HFFc6 (cell line): ENCODE measurements at places on chromosomes 13 and 19. TPM values are rescaled to one million over a fixed set of nuclear protein-coding genes. Genes with fewer than 3 reads are reported as not detected.

DNA sequence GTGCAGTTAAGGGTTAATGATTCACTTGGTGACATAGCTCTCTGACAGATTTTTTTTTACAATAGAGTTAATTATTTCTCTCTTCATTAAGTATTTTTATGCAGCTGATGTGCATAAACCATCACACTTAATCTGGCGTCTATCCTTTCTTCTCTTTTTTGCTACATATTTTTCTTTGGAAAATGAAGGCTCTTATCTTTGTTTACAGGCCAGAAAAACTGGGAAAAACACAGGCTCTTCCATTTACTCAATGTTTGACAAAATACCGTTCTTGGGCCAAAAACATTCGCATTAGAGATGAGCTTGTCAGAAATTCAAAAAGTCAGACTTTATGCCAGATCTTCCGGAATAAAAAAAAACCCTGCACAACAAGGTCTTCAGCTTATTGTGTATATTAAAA lies 12.0 kb downstream of the ZNF253 start:
- DNase-seq, result no peak

DNA sequence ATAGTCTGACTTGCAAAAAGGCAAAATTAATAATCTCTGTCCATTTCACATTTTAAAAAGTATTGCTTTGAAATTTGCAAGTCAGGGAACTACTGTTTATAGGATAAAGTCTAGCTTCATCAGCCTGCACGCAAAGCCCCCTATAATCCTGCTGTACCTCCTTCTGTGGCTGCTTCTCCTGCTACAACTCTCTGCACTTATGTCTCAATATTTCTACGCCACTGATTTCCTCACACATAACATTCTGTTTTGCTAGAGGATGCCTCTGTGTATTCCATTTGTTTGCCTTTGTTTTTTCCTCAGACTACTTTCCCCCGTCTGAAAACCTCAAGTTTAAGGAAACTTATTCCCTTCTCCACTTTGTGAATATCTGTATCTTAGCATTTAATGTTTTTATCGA lies 389.9 kb downstream of the RFC3 start:
- no peak for DNase-seq

BRME1 gene
- total RNA-seq, result 0.46 and 0.63 TPM in 2 replicates

SPRY2 gene
- total RNA-seq, result 38.4 to 43.4 TPM (median 42.4 TPM) in 3 replicates

- peak; percentile 44 for DNase-seq
These were observed 13.2 kb upstream of the CREB3L3 start for GRCh38 chr19:4140237-4140711.

DNA sequence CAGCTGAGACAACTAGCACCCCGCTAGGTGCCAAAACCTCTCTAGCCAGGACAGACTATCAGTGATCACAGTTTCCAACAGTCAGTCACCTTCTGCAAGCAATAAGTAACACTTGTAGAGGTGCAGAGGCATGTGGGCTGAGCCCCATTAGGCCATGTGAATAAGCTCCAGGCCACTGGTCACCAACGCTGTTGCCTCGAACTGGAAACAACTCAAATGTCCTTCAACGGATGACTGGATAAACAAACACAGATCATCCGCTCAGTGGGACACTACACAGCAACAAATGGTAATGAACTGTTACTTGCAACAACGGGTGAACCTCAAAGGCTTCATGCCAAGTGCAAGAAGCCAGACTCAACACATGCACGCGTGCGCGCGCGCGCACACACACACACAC lies 27.5 kb upstream of the TMEM160 start:
- DNase-seq, result no peak

SLAIN1 gene
- 0.56 TPM in 1 of 3 replicates, not detected in the others for total RNA-seq

DNA sequence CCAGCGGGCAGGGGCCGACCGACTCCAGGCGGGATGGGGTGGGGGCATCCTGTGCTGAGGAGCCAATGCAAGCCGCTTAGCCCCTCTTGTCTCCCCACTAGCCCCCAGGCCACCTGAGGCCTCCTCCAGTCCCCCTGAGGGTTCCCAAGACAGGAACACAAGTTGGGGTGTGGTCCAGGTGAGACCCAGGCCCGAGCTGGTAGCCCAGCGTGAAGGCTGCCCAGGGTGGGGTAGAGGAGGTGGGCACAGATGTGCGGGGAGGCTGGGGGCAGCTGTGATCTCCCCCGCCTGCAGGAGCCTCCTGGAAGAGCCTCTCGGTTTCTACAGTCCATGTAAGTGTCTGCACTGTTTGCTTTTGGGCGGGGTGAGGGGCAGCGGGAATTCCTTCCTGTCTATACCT lies 10.4 kb downstream of the TLE6 start:
- no peak for DNase-seq

DNA sequence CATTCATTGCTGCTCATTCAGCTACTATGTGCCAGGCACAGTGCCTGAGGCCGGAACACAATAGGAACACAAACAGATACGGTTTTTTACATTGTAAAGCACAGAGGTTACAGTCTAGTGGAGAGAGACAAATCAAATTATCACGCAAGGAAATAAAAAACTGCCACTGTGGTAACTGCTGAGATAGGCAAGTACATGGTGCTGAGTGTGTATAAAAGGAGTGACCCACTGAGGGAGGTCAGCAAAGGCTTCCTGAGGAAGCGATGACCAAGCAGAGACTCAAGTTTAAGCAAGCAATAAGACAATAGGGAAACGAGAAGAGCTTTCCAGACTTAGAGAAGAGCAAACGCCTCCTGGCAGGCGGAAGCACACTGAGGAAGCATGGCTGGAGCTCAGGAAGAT lies 56.4 kb downstream of the NUFIP1 start:
- DNase-seq, result peak; percentile 71

GRCh38 chr13:99614465-99614885 lies 113.2 kb downstream of the TM9SF2 start:
- DNase-seq, result peak; percentile 16

DNA sequence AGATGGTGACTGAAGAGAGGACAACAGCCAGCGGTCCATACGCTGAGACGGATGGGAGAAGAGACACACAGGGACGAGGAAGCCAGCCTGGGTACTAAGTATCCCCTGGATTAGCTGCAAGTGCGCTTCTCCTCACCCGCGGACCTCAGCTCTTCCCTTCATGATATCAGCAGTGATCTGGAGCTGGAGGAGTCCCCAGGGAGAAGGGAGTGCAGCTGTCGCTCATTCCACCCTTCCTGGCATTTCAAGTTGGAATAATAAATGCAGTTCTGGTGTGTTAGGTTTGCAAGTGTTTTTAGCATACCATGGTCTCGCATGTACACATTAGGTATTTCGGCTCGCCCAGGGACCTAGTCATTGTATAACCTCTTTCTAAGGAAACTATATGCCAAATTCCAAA lies 88.5 kb upstream of the C1QTNF9B start:
- no peak for DNase-seq

DNA sequence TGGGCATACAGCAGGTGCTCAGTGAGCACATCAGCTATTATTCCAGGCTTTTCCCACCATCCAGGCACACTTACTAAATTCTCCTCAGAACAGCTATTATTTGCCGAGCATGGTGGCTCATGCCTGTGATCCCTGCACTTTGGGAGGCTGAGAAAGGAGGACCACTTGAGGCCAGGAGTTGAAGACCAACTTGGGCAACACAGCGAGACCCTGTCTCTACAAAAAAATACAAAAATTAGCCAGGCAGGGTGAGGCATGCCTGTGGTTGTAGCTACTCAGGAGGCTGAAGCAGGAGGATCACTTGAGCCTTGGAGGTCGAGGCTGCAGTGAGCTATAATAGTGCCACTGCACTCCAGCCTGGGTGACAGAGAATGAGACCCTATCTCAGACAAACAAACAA lies 35.4 kb downstream of the PTPRS start:
- DNase-seq, result no peak

GRCh38 chr13:85430216-85430794 lies 368.9 kb downstream of the SLITRK6 start:
- no peak for DNase-seq

SIGLEC5 gene
- not detected in 2 replicates for total RNA-seq

DMPK gene
- 91.7 to 144 TPM (median 112 TPM) in 3 replicates for total RNA-seq

DNA sequence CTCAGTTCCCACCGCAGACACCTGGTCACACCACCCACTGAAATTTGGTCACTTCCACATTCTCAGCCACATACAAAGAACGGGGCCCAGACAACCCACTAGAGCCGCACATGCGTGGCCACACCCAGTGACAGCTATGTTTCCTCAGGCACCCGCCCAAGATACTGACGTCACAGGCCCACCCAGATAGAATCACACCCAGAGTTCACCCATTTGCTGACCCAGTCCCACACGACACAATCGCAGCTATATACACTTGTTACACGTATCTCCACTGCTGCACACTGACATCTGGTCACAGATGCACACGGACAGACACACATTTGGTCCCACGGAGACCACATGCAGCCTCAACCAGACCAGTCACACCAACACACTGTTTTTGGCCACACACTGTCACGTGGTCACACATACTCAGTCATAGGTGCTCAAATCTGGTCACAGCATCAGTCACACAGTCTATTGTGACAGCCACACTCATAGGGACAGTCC lies 2.9 kb downstream of the NUMBL start:
- peak; percentile 59 for DNase-seq

- no peak for DNase-seq
These were observed 107.8 kb downstream of the RXFP2 start for GRCh38 chr13:31846961-31847752.

GRCh38 chr13:100100115-100100879 lies 11.4 kb downstream of the PCCA start:
- DNase-seq, result peak; percentile 45

CEACAM7 gene
- not detected in 3 replicates for total RNA-seq
